Fibroblast of lung (primary cell): ENCODE measurements at places on chromosomes 1 and 21. TPM values are rescaled to one million over a fixed set of nuclear protein-coding genes. Genes with fewer than 3 reads are reported as not detected.

Gene EVI5
- 40.1 and 48.1 TPM in 2 replicates for total RNA-seq

Gene S100B
- not detected in 2 replicates for total RNA-seq

Gene CFHR3
- total RNA-seq, result 0.17 and 0.26 TPM in 2 replicates

Gene LPAR3
- 3.3 and 7.6 TPM in 2 replicates for total RNA-seq

Gene CCDC17
- 0.51 and 0.99 TPM in 2 replicates for total RNA-seq

Gene SPOCD1
- total RNA-seq, result 30.3 and 47.2 TPM in 2 replicates

Gene MYOG
- total RNA-seq, result not detected in 2 replicates

Gene VAMP4
- total RNA-seq, result 14.1 and 32.9 TPM in 2 replicates

Gene PCAT6
- total RNA-seq, result 0.50 and 0.51 TPM in 2 replicates

Gene PRDM16
- 1.3 and 1.8 TPM in 2 replicates for total RNA-seq

Gene AMY1B
- not detected in 2 replicates for total RNA-seq

Gene FALEC
- total RNA-seq, result 0.83 and 1.0 TPM in 2 replicates

Gene C1orf167
- 0.99 and 1.3 TPM in 2 replicates for total RNA-seq

Gene FMO2
- 104 and 125 TPM in 2 replicates for total RNA-seq

Gene FAM43B
- total RNA-seq, result under 0.01 TPM in 1 of 2 replicates, not detected in the other

Gene IVL
- not detected in 2 replicates for total RNA-seq

Gene SYDE2
- total RNA-seq, result 7.4 TPM in 2 replicates

Gene TTC34
- total RNA-seq, result under 0.01 and 0.17 TPM in 2 replicates

Gene CR1L
- total RNA-seq, result under 0.01 TPM in 1 of 2 replicates, not detected in the other

Gene SCYL3
- total RNA-seq, result 10.8 and 11.7 TPM in 2 replicates

Gene HFM1
- total RNA-seq, result 0.83 and 1.8 TPM in 2 replicates

Gene RIPPLY3
- total RNA-seq, result not detected in 2 replicates

Gene ATP1A4
- 0.26 TPM in 1 of 2 replicates, not detected in the other for total RNA-seq

Gene IRF6
- total RNA-seq, result under 0.01 and 0.66 TPM in 2 replicates

Gene RAB7B
- 5.4 and 9.1 TPM in 2 replicates for total RNA-seq

Gene GTF2B
- total RNA-seq, result 36.2 and 37.8 TPM in 2 replicates

Gene GPATCH3
- total RNA-seq, result 10.8 and 11.4 TPM in 2 replicates

Gene KRTAP12-2
- not detected in 2 replicates for total RNA-seq

Gene ZNF684
- 4.1 and 4.4 TPM in 2 replicates for total RNA-seq

Gene NCDN
- 20.0 and 33.2 TPM in 2 replicates for total RNA-seq

Gene CYP4A11
- total RNA-seq, result not detected in 2 replicates

Gene CELA2B
- not detected in 2 replicates for total RNA-seq

Gene FNDC5
- total RNA-seq, result 0.33 and 1.0 TPM in 2 replicates

Gene TNFRSF9
- total RNA-seq, result under 0.01 TPM in 1 of 2 replicates, not detected in the other

Gene ABCD3
- 34.0 and 34.4 TPM in 2 replicates for total RNA-seq

Gene LIN28A
- total RNA-seq, result not detected in 2 replicates

Gene FAM167B
- 2.1 and 3.1 TPM in 2 replicates for total RNA-seq

Gene LCE1B
- not detected in 2 replicates for total RNA-seq

Gene LRRC7
- total RNA-seq, result not detected in 2 replicates

Gene KDF1
- not detected in 2 replicates for total RNA-seq

Gene TLR5
- total RNA-seq, result 0.17 and 0.77 TPM in 2 replicates

Gene PLPPR5
- total RNA-seq, result under 0.01 TPM in 1 of 2 replicates, not detected in the other

Gene NBPF4
- not detected in 2 replicates for total RNA-seq

Gene OR2L2
- under 0.01 TPM in 1 of 2 replicates, not detected in the other for total RNA-seq

Gene PLPPR4
- total RNA-seq, result 1.3 and 7.1 TPM in 2 replicates

Gene DDR2
- total RNA-seq, result 252 and 303 TPM in 2 replicates

Gene IL12RB2
- not detected in 2 replicates for total RNA-seq

Gene SLC9C2
- total RNA-seq, result not detected in 2 replicates

Gene CD5L
- not detected in 2 replicates for total RNA-seq

Gene KRTAP19-1
- not detected in 2 replicates for total RNA-seq

Gene FAM110D
- total RNA-seq, result not detected in 2 replicates

Gene UBL4B
- under 0.01 TPM in 1 of 2 replicates, not detected in the other for total RNA-seq

Gene NFIA
- 5.4 TPM in 2 replicates for total RNA-seq

Gene LRRC3
- 0.26 and 0.50 TPM in 2 replicates for total RNA-seq

Gene LHX4
- under 0.01 and 0.33 TPM in 2 replicates for total RNA-seq
